HL-60 (cell line): ENCODE measurements at places on chromosomes 4 and X.
A peak's percentile ranks its signal among the peaks of the same experiment; 100 is the strongest.

- no peak for DNase-seq
Measured at GRCh38 chr4:167031534-167032156, 202.6 kb downstream of the SPOCK3 start.

DNA sequence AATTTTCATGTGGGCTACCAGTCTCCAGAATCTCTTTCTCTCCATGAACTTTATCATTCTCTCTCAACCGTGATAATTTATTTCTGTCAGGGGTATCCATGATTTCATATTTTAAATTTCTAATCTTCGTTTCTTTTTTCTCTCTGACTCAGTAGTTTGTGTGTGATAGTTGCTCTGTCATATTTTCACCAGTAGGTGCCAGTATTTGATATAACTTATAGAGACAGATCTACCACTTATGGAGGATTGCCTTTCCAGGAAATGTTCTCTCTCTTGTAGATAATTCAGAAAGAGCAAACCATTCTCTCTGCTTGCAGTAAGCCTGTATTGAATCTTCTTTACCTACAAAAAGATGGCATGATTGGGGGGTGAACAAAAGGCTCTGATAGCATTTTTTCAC lies 79.3 kb upstream of the DYNLT3 start:
- no peak for DNase-seq

GRCh38 chr4:81472281-81473182 lies 825 bp upstream of the RASGEF1B start:
- peak; percentile 59 for DNase-seq

- DNase-seq: no peak
Measured at GRCh38 chr4:126004941-126005340, 690.2 kb downstream of the FAT4 start.

GRCh38 chrX:7225338-7225737 lies 77.4 kb upstream of the PUDP start:
- DNase-seq: no peak

GRCh38 chr4:107956011-107956410 lies 24.7 kb downstream of the CYP2U1 start:
- no peak for DNase-seq

DNA sequence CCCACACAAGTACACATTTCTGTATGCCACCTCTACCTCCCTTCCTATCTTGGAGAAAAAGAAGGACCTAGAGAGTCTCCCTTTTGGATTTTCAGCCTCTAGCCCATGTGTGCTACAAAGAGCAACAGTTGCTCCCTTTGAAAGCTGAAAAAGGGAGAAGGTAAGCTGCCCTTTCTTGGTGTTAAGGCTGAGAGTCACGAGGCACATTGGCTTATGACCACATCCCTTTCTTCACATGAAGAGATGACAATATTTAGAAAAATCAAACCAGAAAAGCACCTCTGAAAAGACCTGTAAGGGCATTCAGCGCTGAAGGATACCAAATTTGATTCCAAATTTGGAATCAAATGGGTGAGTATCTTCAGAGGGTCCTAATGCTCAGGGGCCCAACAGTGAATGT lies 6.4 kb upstream of the FGFBP1 start:
- DNase-seq: no peak

- DNase-seq: no peak
Measured at GRCh38 chrX:39602195-39602594, 495.6 kb downstream of the BCOR start.

DNA sequence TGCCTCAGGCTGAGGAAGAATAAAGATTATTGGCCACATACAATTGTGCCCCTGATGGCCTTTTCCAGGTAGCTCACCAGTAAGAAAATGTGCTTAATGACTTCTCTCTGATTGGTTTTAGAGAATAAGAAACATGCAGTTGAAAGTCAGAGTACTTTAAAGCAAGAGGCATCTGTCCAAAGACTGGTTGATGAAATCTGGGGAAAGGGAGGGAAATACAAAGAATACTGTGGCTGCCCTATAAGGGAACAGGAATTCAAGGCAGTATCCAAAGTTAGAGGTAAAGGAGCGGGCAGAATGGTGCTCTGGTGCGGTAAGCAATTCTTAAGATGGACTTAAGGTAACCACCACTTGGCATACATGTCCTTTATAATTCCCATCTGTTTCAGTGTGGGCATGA lies 11.4 kb downstream of the PBDC1 start:
- DNase-seq: no peak

DNA sequence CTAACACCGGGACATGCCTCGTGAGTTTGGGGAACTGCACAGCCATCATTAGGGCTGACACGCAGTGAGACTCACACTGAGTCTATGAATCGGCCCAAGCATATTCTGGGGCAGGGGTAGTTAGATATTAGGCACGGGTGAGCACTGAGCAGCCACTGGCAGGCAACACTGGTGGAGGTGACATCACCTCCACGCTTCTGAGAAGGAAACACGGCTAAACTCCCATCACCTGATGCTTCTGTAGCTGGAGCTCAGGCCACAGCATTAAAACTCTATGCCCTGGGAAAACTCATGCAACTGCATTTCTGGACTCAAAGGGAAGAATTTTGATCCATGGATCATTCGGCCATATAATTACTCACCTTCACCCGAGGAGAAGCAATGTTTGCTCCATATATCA lies 100.8 kb upstream of the OTUD4 start:
- DNase-seq: no peak

DNA sequence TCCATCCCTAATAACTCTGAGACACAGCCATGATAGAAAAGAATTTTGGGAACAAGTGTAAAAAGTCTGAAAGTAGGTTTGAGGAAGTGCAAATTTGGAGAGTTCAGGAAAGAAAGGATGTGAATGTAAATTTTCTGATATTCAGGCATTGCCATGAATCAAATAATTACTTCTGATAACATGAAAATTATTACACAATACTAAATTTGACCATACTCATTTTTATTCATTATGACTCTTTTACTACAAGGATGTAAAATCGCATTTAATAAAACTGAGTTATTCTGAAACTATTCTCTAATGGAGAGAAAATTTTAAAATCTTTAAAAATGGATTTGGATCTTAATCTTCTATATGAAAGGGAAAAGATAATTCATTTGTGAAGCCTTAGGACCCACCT lies 33.8 kb upstream of the NPY2R start:
- DNase-seq: no peak

DNA sequence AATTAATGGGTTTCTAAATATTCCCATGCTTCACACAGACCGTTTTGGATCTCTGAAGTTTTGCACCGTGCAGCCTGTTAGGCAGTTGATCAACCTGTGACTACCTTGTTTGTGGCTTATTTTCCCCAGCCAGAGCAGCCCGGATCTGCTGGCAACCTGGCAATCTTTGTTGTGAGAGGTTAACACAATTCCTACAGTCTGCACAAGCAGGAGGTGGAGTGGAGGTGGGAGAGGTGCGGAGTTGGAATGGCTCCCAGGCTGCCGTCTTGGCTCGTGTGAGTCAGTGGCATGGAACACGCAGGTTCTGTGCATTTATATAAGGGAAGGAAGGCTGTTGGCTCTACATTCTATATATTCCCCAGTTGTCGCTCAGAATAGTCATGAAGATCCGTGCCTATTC lies 70.9 kb upstream of the STOX2 start:
- DNase-seq: no peak

- no peak for DNase-seq
Measured at GRCh38 chrX:85243761-85244449, at the start of the genes SATL1 and ZNF711. SATL1 (minus strand) TSS chrX:85243779; CDS start chrX:85108968, 134,811 bp downstream. ZNF711 (plus strand) TSS chrX:85243991; CDS start chrX:85247573, 3,582 bp downstream.

GRCh38 chrX:136453114-136453513 lies 34.6 kb upstream of the BRS3 start:
- no peak for DNase-seq

GRCh38 chr4:8334786-8335460 lies 65.4 kb downstream of the HTRA3 start:
- no peak for DNase-seq

DNA sequence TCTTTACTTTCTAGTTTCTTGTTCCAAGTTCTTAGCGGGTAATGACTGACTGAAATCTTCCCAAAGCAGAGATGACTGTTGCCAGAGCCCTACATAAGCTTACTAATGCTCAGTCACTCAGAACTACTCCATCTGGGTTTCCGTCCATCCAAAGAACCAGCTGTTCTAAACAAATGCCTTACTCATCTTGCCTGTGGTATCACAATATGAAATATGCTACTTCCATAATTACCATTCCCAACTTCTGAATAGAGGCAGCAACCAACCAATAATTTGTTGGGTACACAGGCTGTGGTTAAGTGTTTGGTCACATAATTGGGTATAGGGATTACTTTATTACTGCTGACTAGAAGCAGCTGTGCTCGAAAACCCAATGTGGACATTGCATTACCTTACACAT lies 930.2 kb upstream of the DIAPH2 start:
- no peak for DNase-seq

- DNase-seq: no peak
Measured at GRCh38 chr4:141518222-141518621, 118.2 kb upstream of the IL15 start.

- DNase-seq: no peak
Measured at GRCh38 chr4:154686838-154687237, 57.0 kb upstream of the LRAT start.

DNA sequence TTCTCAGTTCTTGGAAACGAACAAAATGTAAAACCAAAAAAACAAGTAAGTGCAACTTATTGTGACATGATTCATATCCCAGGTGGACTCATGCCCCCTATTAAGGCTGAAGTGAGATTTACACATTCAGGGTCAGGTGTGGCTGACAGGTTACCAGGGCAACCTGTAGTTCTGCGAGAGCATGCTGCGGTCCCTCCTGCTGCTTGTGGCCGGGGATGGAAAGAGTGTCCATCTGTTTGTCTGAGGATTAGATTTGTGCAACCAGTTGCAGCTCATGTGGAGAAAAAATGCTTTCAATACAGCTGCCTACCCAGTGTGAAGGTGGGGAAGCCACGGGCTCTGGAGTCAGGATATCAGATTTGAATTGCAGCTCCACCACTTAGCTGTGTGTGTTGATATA lies 78.8 kb downstream of the FAM184B start:
- no peak for DNase-seq

GRCh38 chr4:38292529-38292928 lies 332.3 kb downstream of the PTTG2 start:
- no peak for DNase-seq

DNA sequence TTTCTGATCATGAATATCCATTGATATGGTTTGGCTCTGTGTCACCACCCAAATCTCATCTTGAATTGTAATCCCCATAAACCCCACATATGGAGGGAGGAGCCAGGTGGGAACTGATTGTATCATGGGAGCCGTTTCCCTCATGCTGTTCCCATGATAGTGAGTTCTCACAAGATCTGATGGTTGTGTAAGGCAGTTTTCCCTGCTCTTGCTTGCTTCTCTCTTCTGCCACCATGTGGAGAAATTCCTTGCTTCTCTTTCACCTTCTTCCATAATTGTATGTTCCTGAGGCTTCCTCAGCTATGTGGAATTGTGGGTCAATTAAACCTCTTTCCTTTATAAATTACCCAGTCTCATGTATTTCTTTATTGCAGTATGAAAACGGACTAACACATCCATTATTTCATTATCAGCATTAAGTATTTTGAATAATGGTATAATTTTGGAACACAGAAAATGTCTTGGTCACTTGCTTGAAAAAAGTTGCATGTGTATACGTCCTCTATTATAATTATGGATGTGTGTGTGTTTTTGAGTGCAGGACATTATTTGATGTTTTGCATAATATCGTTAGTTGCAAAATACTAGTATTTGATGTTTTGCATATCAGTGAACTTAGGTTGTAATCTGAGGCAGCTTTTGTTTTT lies 334.6 kb downstream of the PCDH10 start:
- peak; percentile 1 for DNase-seq

DNA sequence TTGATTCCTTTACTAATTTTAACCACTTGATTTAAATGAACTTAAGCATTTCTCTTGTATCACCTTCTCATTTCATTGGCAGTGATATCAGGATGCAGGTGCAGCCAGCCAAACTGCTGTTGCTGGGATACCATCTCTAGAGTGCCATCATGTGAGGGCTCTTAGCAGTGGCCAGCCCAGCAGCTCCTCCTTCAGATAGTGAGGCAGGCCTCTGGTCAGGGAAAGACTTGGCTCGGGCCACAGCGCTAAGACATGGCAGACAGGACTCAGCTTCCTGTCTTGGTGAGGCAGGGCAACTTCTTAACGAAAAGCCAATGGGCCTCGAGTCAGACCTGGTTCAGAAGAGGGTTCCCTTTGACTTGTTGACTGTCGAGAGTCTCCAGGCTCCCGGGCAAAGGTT lies 50.0 kb downstream of the NOP14 start:
- no peak for DNase-seq

- no peak for DNase-seq
Measured at GRCh38 chrX:45619290-45619689, 418.6 kb upstream of the DIPK2B start.

DNA sequence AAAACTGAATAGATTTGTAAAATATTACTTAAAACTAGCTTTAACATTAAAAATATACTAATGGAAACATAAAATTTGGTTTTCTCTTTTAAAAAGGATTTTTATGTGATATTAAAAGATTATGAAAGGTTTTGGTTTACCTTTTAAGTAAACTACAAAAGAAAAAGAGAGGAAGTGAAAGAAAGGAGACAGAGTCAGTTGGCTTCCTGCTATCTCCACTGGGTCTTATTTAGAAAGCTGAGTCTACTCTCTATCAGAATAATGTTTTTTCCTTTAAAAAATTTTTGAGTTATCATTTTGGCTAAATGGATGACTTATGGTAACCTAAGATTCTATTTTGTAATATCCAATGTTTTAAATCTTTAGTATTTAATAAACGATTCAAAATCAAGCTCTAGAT lies 21.6 kb upstream of the ATP8A1 start:
- DNase-seq: no peak

DNA sequence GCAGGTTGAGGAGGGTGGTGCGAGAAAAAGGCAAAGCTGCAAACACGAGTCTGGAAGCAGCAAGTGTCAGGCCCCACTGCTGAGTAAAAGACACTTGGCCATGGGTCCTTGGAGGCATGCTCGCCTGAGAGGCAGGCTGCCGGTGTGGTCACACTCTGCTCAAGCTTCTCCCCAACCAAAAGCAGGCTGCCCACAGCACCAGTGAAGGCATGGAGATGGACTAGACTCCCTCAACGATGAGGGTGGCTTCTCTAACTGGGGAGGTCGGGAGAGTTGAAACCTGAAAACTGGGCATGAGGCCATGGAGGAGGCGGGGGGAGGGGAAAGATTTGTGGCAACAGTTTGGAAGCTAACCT lies 86.5 kb downstream of the ATG4A start:
- DNase-seq: no peak

GRCh38 chr4:59938166-59938565 lies 1262.0 kb upstream of the ADGRL3 start:
- no peak for DNase-seq

DNA sequence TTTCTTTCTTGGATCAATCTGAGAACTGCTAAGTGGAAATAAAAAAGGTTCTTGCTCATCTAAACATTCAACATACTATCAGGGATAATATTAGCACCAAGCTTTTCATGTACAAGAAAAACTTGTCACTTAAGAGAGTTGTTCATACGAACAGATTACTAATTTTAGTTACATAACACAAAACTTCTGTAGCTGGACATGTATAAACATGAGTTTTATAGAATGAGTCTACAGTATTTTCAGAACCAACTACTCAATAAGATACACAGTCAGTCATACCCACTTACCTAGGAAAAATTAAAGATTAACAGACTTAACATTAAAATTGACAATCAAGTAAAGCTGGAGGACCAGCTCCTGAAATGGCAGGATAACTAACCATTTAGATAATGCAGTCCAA lies 540.1 kb upstream of the FAM241A start:
- DNase-seq: no peak
